ENCODE measurements at places on chromosomes 4 and X.
A peak's percentile ranks its signal among the peaks of the same experiment; 100 is the strongest.

DNA sequence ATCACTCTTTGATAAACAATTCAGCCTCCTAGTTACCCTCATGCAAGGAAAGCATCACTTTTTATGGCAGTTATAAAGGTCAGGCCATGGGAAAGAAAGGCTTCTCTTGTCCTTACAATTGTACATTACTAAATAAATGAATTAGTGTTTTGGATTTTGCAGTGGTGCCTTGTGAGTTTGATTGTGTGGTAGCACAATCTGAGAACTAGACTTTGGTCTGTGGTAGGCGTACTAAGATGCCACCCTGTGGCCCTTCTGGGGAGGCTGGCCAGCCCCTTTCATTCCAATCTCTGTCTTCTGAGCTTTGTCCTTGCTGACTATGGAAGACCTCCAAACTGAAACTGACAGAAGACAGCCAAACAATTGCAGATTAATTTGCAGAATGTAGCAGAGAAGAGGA is 14.6 kb upstream of the HNRNPD start:
- no peak for DNase-seq

- no peak for DNase-seq
Measured at GRCh38 chrX:46433892-46434291, 111.3 kb downstream of the ZNF674 start.

DNA sequence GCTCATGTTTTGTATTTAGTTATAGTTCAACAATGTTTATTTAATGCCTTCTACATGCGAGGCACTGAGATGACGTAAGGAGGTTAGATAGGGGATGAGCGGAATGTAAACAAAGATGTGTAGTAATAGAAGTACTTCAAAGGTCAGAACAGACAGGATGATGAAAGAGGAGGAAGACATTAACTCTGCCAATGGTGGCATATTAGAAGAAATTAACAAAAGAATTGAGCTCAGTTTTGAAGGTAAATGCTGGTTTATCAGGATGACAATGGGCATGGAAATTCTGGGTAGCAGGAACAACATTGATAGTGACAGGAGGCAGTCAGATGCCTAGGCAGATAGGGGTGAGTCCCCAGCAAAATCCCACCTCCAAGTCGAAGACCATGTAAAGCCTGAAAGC is 62.3 kb upstream of the PGRMC2 start:
- peak; percentile 72 for DNase-seq

GRCh38 chr4:36351082-36351666 is 69.8 kb downstream of the DTHD1 start:
- no peak for DNase-seq

DNA sequence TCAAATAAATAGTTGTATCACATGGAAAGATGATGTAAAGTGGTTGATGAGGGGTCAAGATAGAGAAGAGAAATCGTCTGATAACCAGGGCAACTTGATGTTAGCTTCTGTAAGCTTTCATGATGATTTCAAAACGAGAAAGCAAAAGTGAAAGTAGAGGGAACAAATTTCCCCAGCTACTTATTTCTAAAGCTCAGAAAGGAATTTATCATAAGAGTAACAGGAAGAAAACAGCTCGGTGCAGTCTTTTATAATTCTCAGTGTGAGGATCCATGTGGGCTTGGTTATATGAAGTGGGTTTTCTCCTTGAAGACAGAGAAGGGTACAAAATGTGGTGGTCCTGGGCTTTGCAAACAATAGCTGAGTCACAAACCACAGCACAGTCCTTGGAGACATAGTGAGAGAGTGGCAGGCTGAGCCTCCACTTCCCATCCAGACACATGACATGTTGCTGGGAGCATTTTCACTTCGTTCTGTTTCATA is 32.1 kb upstream of the GLRA2 start:
- DNase-seq = no peak

DNA sequence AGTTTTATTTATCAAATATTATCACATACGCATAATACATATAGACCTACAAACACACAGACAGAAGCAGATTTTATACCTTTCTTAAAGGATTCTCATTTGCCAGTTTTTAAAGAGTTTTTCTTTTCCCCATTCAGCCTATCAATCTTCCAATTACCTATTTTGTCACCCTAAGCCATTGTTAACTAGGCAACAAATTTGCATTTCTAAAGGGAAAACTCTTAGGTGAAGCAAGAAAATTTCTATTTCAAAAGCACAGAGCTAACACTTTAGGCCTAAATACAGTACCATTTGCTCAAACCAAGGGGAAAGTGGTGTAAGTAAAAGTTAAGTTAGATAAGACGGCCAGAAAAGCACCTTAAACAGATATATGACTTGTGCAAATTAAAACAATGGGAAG is 156.6 kb downstream of the NDST3 start:
- DNase-seq = no peak

All from HFF-Myc (cell line).